ENCODE measurements at places on chromosomes 12 and 14. TPM values are rescaled to one million over a fixed set of nuclear protein-coding genes. Genes with fewer than 3 reads are reported as not detected.

The APOF gene
- not detected for total RNA-seq

The ANO2 gene
- 1.5 TPM for total RNA-seq

The ALDH2 gene
- 23.2 TPM for total RNA-seq

The TAS2R30 gene
- total RNA-seq = 0.48 TPM

The TSPAN19 gene
- total RNA-seq = 0.92 TPM

The RAD51AP1 gene
- 8.7 TPM for total RNA-seq

The DDHD1 gene
- 7.0 TPM for total RNA-seq

All from kidney epithelial cell (primary cell).